M059J (cell line): ENCODE measurements at places on chromosomes 2 and 18. TPM values are rescaled to one million over a fixed set of nuclear protein-coding genes. Genes with fewer than 3 reads are reported as not detected.

Gene MEIS1
- total RNA-seq: 3.4 and 4.5 TPM in 2 replicates

Gene CNDP1
- total RNA-seq: not detected in 2 replicates

Gene FBXO48
- total RNA-seq: 0.91 and 1.5 TPM in 2 replicates

Gene APLF
- 1.4 and 2.6 TPM in 2 replicates for total RNA-seq

Gene INPP1
- 6.6 and 12.0 TPM in 2 replicates for total RNA-seq

Gene EFR3B
- 0.02 and 0.42 TPM in 2 replicates for total RNA-seq

Gene ELOA2
- total RNA-seq: not detected in 2 replicates

Gene SAG
- not detected in 2 replicates for total RNA-seq

Gene POTEF
- total RNA-seq: not detected in 2 replicates

Gene FZD7
- 26.9 and 39.8 TPM in 2 replicates for total RNA-seq

Gene LGALSL
- 0.34 and 5.0 TPM in 2 replicates for total RNA-seq

GRCh38 chr2:158921599-158922408, 46.6 kb upstream of the TANC1 start:
- DNase-seq: no peak

DNA sequence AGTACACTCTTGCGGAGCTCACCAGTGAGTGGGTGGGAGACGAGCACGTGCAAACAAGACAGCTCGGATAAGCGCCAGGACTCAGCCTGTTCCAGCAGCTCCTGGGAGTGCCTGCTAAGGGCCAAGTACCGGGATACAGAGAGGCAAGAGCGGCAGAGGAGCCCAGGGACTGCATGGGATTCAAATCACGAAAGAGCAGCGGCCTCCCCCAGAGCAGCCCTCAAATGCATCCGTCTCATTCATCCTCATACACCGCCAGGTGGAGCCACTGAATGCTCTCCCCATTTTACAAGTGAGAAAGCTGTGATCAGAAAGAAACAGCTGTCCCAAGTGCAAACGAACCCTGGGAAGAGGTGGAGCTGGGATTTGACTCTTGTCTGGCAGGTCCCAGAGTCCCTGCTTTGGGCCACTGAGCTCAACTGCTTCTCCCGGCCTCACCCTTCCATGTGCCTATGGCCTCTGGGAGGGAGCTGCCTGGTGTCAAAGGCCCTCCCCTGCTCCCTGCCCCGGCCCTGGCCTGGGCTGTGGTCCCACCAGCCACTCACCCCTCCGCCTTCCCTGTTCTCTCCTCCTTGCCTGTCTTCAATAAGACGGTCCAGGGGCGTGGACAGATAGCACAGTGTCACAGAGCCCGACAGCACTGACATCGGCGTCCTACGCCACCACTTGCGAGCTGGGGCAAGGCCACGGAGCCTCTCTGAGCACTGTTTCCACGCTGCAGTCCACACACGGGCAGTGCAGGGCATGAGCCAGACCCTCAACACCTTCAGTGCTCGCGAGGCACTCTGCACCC, 72.8 kb upstream of the TAF1B start:
- peak; percentile 75 for DNase-seq

DNA sequence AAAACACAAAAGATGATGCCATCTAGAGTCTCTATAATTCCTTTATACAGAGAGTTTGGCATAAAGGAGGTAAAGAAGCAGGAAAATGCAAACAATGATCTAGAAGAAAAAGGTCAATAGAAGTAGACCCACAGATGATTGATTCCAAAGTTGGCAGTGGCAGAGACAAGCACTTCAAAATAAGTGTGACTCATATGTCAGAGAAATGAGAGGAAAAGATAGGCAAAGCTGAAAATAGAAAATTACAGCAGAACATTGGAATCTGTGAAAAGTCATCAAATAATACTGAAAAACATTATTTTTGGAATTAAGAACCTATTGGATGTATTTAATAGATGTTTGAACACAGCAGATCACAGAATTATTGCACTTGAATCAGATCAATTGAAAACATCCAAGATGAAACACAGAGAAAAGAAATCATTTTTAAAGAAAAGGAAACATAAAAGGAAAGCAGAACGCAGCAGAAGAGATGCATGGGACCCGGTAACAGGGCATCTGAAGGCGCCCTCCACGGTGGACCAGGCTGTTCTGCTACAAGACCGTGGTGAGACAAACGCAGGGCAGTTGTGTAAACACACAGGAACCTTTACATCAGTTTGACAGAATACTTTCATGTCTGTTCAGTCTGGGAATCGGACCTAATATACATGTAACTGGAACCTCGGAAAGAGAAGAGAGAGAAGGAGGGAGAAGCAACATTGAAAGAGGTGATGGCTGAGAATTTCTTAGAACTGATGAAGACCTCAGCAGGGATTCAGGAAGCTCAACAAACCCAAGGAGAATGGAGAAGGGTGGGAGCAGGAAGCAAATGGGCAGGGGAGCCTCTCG, 74.6 kb upstream of the GPC1 start:
- DNase-seq: no peak

- no peak for DNase-seq
Observed at GRCh38 chr18:47389210-47389609, 137.8 kb upstream of the SKOR2 start.

GRCh38 chr2:238974501-238975166, 126.7 kb downstream of the TWIST2 start:
- peak; percentile 89 for DNase-seq

DNA sequence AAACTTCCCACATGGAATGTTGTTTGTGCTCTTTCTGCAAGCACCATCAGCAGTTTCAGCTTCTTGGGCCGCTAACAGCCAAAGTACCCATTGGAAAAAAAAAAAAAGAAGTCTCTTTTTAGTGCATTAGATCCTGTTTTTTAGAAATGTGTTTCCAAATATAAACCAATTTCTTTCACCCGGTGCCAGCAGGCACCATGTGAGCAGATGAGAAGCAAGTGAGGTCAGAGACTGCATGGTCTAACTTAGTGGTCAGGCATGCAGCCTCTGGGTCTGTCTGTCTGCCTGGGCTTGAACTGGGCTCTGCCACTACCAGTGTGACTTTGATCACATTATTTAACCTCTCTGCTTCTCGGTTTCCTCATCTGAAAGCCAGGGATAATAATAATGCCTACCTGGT, 75.2 kb upstream of the NRP2 start:
- DNase-seq: no peak

DNA sequence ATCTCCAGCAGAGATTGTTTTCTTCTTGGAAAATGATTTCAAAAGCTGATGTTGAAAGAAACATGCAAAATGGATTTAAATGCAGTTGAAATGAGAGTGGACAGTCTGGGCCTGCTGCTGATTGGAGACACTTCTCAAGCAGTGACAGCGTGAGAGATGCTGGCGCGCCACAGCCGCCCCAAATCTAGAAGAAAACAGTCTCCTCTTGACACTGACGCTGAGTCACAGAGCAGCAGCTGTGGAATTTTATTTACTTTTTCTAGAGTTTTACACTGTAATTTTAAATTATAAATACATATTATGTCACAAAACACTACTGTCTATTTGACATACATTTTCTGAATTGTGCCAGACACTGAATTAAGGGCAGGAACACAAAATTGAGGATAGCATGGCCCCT, 121.8 kb upstream of the TMEM200C start:
- no peak for DNase-seq

- DNase-seq: no peak
Observed at GRCh38 chr2:60972889-60973656, 44.4 kb upstream of the PEX13 start.

DNA sequence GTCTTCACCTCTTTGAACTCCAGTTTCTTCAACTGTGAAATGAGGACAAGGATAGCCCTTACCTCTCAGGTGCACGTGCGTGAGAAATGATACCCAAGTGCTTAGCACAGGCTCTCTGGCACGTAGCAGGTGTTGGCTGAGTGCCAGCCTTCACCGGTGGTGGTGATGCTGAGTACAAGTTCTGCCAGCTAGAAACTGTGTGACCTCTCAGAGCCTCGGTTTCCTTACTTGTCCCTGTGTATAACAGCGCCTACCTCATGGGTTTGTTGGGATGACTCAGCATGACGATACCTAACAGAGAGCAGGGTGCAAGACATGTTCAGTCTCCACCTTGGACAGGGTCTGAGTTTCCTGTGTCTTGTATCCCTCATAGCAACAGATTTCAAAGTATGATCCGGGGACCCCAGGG, 205.1 kb downstream of the TNS1 start:
- DNase-seq: no peak

DNA sequence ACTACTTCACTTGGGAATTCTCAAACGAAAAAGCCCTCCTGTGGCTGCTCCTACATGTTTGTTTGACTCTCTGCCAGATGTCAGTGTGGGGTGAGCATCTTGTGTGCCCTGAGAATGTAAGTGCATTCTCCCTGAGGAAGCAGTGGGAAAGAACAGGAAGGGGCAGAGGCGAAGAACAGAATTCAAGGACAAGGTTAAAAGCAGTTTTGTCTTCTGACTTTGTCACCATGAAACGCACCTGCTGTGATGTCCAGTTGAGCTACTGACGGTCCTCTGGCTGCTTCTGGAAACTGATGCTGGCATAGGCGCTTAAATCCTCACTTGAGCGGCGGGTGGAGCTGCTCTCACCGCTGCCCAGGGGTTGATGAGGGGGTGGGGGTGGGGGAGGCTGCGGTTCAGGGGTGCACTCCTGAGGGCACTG, 4.9 kb downstream of the IRS1 start:
- peak; percentile 76 for DNase-seq

GRCh38 chr18:3596637-3597384, 146.8 kb downstream of the TGIF1 start:
- no peak for DNase-seq
